ENCODE measurements at places on chromosomes 2 and 18.

GRCh38 chr2:56680971-56681631, 497.3 kb downstream of the CCDC85A start:
- no peak for DNase-seq

DNA sequence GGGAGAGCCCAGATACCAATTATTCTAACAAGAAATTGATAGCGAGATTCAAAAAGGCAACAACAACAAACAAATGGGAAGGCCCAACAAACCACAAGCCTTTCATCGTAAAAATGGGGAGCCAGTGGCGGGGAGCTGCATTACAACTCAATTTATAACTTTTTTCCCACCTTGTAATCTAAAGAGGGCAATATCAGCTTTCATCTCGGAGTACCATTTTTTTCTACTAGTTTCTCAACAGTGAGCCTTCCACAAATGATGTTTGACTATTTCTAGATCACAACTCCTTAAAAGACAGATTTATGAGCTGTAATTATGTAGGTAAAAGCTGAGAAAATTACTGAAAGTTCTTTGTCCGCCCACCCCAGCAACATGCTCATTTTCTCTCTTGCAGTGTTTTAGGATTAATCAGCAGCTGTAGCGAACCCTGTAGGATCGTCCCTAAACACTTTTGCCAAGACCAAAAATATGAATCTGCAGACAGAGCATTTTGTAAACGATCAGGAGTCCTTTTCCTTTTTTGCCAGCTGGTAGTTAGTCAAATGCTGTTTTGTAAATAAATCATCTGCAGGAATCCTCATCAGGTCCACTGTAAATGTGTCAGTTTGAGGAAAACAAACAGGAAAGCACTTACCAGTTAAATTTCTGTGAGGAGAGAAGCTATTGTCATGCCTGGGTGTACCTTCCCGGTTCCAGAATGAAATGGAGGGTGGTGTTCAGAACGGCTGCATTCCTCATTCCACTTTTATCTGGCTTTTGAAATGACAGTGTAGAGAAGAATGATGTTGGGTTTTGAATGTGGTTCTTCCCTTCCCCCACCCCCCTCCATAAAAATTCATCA, 53.2 kb downstream of the EEF1B2 start:
- DNase-seq = peak; percentile 19

DNA sequence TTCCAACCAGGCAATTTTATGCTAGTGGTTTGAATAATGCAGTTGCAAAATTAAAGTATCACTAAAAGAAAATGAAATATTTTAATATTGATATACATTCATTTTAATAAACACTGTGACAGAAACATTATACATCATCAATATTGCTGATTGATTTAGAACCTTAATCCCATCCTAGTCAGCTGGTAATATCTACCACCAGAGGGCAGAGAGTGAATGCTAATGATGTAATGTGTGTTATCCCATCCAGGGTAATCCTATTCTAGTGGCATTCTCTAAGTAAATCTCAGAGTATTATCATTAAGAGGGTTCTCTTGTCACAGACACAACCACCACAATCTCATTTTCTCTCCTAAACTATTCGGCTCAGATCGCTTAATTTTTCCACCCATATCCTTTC, 477.4 kb downstream of the CPS1 start:
- no peak for DNase-seq

- DNase-seq = no peak
Measured at GRCh38 chr2:17617516-17617915, 77.0 kb downstream of the VSNL1 start.

GRCh38 chr2:233650981-233651380, 14.7 kb downstream of the UGT1A10 start:
- no peak for DNase-seq

DNA sequence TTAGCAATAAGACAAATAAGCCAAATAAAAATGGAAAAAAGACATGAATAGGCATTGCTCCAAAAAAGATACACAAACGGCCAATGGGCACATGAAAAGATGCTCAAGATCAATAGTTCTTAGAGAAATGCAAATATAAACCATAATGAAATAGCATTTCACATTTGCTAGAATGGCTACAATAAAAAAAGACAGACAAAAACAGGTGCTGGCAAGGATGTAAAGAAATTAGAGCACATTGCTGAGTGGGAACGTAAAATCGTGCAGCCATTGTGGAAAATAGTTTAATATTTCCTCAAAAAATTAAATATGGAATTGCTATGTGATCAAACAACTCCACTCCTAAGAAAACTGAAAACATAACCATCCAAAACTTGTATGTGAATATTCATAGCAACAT, 160.0 kb upstream of the SPATS2L start:
- no peak for DNase-seq

GRCh38 chr2:65595630-65596029, 163.2 kb upstream of the SPRED2 start:
- DNase-seq = no peak

- no peak for DNase-seq
Measured at GRCh38 chr2:47254464-47254863, 99.4 kb upstream of the STPG4 start.

DNA sequence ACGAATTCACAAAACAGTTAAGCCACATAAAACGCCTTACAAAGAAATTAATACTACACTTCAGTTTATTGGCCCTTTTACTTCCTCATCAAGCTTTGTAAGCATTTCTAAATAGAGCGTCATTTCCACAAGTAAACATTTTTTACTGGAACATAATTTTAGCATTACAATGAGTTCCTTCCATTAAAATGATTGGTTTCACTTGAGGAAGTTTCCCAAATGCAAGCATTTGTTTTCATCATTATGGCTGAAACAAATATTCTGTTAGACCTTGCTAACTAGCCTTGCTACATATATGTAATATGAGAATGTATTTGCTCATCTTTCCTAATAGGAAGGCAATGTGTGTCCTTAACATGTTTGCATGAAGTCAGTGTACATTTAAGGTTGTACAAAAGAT, 579.1 kb downstream of the IRS1 start:
- no peak for DNase-seq

DNA sequence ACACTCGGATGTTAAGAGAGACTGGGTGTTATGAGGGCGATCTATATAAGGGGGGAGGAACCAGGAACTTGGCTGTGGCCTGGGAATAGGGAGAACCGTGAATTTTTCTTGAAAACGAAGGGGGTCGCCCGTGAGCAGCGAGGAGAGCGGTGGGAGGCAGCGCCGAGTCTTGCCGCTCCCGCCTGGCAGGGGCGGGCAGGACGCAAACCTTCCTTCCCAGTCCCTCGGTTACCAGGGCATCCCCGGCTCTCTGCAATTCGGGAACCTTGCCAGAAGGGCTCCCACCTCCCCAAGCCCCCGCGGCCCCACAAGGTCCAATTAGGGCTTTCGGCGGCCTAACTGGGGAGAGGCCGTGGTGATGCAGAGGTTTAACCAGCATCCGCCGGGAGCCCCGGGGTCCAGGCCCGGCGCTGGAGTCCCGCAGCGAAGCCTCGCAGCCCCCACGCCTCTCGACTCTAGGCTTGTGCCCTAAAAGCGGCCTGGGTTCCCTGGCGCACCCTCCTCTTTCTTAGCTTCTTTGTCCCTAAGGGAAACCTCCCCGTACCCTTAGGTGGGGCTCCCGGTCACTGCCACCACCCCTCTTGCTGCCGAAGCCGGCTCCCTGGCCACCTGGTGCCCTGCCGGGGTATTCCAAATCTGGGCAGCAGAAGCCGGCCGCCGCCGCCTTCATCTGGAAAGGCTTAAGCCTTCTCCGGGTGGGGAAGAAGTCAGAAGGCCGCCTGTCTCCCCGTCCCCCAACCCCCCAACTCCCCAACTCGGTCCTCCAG, 680 bp upstream of the FHOD3 start:
- peak; percentile 50 for DNase-seq

DNA sequence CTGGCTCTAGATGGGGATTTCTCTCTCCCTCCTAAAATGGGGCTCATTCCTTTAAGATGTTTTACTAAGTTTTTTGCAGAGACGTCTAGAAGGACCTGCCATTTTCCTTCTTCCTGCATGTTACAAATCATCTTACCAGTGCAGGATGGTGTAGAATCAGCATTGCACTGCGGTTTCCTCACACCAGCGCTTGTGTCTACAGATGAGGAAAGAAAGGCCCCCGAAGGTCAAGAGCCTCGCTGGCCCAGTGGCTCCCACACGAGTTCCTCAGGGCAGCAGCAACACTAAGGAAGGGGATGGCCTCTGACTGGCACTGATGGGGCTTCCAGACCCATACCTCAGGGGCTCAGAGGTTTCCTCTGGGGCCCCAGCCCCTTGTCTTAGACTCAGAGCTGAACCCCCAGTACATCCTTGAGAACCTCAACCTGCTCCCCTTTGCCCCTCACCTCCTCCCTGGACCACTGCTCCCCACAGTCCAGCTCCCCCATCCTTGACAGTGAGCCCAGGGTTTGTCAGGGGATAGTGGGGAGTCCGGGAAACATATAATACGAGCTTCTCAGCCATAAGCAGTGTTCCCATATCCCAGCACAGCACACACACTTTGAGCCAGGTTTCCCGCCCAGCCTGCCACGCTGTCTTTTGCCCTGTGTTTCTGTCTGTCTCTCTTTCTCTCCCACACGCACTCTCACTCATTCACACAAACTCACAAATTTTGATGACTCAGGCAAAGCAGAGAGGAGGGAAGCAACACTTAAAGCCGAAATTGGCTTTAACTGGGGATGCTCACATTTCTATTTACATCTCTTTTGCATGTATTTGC, 29.4 kb downstream of the ZFP36L2 start:
- no peak for DNase-seq

DNA sequence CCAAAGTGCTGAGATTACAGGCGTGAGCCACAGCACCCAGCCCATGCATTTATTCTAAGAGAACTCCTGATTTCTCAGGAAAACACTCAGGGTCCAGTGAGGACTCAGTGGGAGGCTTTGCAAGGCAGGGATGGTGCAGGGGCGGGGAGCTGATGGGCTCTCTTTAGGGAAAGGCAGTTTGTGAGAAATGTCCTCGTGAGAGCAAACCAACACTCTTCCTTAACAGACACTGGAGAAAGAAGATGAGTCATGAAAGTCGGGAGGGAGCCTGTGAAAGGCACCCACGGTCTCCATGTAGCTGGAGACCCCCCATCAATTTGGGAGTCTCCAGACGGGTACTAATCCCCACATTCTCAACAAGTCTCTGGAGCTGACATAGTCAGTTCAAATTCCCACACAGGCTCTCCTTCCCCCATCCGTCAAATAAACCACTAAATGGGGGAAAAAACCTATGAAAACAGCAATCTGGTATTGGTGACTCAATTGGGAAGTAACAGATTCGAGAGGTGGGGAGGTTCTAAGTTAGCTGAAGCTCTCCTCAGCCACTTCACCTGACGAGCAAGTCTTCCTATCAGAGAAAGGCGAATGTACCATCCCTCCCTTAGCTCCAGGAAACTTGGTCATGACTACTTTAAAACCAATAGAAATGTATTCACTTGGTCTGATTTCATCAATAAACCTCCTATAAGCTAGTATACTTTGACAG, 11.0 kb upstream of the CREG2 start:
- no peak for DNase-seq

GRCh38 chr2:5389740-5390139, 302.4 kb upstream of the SOX11 start:
- no peak for DNase-seq

GRCh38 chr2:74444498-74445318, 3.0 kb upstream of the RTKN start:
- no peak for DNase-seq

GRCh38 chr2:4618141-4618540, 914.8 kb downstream of the DCDC2C start:
- DNase-seq = no peak

- no peak for DNase-seq
Measured at GRCh38 chr2:32931945-32932709, 14.6 kb upstream of the LTBP1 start.

DNA sequence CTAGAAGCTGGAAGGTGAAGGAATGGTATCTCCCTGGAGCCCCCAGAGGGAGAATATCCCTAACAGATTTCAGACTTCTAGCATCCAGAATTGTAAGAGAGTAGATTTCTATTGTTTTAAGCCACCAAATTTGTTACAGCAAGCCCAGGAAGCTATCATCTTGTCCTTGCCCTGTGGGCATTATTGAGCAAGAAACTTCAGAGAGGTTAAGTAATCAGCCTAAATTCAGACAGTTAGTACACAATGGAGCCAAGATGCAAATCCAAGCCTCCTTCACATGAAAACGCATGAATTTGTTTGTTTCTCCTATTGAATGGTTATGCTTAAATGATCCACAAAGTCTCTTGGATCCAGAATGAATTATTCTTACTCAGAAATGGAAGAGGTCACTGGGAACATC, 55.2 kb upstream of the TRIB2 start:
- DNase-seq = no peak

- no peak for DNase-seq
Measured at GRCh38 chr2:47520302-47520630, 117.3 kb downstream of the MSH2 start.

DNA sequence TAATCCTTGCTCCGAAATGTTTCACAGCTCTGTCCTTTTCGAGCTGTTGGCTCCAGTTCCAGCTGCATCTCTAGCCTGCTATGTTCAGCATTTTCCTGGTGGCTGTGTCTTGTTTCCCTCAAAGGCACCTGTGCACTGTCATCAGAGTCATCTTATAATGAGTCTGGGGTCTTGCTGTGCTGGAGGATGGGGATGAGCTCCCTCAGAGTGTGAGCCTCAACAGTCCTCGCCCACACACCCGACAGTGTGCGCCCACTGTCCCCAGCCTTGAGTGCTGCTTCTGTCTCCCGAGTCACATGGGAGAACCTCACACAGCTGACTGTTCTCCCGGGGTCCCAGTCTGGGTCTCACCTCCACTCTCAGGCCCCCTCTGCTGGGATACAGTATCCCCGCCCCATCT, 25.4 kb downstream of the SPP2 start:
- no peak for DNase-seq

DNA sequence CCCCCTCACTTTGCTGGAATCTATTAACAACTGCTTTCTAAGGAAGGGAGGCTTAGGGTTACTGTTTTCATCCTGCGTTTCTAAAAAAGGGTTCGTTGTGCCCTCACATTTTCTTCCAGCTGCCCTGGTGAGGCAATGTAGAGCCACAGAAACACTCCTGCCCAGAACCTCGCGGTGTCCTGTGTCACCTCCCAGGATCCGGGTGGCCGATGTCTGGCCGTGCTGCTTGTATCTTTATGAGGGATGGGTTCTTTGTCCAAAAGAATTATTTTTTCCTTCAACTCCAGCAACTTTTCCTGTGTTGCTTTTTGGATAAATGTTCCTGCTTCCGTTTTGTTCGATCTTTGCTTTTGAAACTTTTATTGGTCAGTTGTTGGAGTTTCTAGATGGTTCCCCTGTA, 291.8 kb upstream of the HS6ST1 start:
- DNase-seq = no peak

- DNase-seq = no peak
Measured at GRCh38 chr18:35059280-35059927, 18.2 kb downstream of the MAPRE2 start.

GRCh38 chr2:31204783-31205182, 12.5 kb downstream of the CAPN14 start:
- no peak for DNase-seq

All from NCI-H1436 (cell line).